T follicular helper cell (primary cell): ENCODE measurements at places on chromosomes 5 and 9.

- no peak for DNase-seq
Measured at GRCh38 chr5:137367951-137368350, 131.2 kb downstream of the SPOCK1 start.

DNA sequence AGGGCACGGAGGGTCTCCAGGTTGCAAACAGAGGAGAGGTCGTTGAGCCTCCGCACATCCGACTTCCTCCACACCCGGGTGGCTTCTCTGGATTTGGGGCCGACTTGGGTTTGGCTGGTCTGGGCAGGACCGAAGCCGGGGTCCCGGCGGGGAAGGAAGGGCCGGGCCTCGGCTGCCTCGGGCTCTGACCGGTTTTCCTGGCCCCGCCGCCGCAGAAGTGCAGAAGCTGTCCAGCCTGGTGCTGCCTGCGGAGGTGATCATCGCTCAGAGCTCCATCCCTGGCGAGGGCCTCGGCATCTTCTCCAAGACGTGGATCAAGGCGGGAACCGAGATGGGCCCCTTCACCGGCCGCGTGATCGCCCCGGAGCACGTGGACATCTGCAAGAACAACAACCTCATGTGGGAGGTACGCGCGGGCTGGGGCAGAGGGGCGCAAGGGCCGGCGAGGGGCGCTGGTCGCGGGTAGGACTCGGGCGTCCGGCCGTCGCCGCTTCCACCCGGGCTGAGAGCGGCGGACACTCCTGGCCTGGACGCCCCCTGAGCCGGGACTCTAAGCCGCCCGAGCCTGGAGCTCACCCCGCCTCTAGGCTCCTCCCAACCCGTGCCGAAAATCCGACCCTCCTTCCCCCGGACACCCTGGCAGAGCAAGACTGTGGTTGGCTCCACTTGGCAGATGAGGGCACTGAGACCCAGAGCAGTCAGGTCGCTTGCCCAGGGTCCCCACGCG is 2.2 kb downstream of the PRDM12 start:
- DNase-seq, result no peak

- DNase-seq, result no peak
Measured at GRCh38 chr5:179376701-179377420, 31.6 kb upstream of the ADAMTS2 start.

GRCh38 chr5:169171515-169171914 is 129.4 kb downstream of the SLIT3 start:
- DNase-seq, result no peak

DNA sequence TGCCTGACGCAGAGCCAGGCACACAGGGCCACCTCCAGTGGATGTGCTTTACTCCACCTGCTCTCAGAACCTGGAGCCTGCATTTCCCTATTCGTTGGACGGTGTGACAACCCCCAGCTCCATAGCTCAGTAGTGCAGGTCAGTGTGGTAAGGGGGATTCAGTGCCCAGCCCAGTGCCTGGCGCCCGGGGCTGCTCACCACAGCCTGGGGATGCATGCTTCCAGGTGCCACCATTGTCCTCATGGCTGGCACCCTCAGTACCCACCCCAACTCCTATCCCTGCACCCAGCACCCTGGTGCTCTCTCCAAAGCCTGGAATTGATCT is 32.8 kb upstream of the ADAMTS2 start:
- DNase-seq, result no peak

- no peak for DNase-seq
Measured at GRCh38 chr5:107543868-107544267, 126.9 kb downstream of the EFNA5 start.

DNA sequence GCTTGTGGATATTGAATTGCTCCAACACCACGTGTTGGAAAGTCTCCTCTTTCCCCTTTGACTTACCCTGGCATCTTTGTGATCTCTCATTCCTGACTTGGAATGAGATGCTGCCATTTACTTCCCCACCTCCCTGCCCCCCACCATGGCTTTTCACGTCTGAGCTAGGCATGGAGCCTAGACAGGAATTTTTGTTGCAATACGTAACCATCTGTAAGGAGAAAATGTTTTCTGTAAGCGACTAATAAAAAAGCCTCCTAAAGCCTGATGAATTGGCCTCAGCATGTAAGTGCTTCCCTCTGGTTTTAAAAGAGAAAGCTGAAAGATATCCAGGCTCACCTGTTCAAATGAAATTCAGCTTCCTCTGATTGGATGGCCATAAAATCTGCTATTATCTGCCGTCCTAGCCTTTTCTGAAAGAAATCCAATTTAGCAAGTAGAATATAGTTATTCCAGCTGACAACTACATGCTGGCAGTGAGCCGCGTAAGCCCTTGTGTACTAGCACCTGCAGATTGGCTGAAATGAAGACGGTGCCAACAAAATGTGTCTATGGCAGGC is 200.1 kb downstream of the NSG2 start:
- no peak for DNase-seq

DNA sequence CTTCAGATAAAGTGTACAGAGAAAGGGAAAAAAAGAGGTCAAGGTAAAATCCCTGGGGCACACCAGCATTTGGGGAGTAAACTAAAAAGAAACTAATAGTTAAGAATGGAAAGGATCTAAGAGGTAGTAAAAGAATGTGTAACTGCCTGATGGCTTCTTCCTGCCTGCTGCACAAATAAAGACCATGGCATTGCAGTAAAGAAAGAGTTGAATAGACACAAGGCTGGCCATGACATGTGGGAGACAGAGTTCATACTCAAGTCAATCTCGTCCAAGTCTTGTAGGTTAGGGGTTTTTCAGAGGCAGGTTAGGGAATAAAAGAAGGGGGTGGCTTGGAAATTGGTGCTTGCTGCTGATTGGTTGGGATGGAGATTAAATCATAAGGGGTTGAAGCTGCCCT is 57.6 kb downstream of the DNAJC21 start:
- DNase-seq, result no peak

DNA sequence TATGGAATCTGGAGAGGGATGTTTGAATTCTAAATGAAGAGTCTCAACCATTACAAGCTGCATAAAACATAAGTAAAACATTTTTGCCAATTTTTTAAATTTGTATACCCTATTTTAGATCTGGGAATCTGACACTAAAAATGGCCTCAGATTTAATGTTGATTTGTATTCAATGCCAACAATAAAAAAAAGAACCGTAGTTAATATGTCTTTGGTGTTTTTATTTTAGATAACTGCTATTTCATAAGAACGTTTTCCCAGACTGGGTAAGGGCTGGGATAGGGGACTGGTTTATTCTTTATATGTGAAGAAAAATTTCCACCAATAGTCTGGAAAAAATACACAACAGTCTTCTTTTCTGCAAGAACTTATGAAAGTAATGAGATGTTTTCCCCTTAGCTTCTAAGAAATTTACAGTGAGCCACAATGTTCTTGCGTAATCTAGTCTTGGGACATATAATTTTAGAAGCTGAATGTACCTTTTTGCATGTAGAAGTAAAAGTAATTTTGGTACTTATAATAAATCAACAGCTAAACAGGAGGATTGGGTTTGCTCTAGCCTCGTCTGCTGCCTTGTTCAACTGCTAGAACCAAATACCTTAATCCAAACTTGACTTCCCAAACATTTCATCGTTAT is 244.6 kb upstream of the EFNA5 start:
- DNase-seq, result no peak

DNA sequence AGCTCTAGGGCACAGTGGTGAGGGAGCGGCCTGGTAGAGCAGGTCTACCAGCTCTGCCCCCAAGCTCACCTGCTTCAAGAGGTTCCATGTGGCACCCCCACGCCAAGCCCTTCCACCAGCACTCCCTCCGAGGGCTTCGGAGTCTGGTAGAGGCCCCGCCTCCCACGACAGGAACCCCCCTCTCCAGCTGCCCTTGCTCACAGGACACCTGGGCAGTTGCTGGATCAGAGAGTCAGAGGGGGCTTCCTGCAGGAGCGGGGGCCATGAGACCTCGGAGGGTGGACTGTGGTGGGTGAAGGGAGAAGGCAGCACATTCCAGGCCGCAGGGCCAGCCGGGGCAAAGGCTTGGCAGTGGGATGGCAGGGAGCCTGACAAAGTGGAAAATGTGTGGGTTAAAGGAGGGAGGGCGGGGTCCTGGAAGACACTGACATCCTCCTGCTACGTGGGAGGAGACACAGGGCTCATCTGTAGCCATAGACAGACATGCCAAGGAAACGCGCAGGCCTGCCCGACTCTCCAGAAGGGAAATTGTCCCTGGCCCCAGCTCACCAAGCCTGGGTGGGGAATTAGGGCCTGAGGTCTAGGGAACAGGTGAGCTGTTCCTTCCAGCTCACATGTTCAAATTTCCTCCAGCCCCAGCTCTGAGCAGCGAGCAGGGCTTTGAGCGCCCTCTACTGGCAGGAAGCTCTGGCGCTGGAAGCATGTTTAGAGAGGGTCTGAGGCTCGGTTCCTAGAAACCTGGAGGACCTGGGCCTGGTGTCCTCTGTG is 74.2 kb downstream of the NTNG2 start:
- peak; percentile 70 for DNase-seq

GRCh38 chr9:84501587-84501986 is 161.0 kb upstream of the SLC28A3 start:
- no peak for DNase-seq

- no peak for DNase-seq
Measured at GRCh38 chr5:142634216-142635011, 51.5 kb downstream of the FGF1 start.

GRCh38 chr9:130090915-130091314 is 37.2 kb downstream of the GPR107 start:
- no peak for DNase-seq

DNA sequence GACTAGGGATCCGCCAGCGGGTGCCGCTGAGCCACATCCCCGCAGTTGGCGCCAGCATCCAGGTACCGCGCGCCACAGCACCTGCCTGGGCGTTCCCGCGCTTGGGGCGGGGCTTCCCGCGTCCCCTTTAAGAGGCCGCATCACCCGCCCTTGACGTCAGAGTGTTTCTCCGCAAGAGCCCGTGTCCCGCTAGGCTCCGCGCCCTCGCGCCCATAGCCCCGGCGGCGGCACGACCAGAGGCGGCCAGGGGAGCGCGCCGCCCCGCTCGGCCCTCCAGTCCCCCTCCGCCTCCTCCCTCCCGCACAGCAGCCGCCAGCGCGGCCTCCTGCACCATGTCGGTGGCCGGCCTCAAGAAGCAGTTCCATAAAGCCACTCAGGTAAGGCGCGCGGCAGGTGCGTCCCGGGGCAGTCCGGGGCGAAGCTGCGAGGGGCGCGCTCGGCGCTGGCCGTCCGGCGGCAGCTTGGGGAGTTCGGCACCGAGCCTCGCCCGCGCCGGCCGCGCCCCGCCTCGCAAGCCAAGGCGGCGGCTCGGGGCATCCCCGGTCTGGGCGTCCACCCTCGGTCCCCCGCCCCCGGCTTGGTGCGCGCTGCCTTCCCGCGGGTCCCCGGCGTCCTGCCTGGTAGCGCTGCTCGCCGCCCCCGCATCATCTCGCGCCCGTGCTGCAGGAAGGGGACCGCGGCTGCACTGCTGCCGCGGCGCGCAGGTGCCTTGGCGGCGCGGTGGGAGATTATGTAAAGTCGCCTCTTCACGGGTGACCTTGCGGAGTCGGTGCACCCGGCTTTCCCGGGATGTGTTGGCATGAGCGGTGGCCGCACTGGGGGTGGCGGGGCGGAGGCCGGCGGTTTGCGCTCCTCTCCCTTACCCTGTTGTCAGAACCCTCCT is at the start of gene SH3GL2:
Gene SH3GL2 (plus strand): TSS at position 156 of the 883 bp plus-strand sequence.
- no peak for DNase-seq

- no peak for DNase-seq
Measured at GRCh38 chr5:88876714-88877113, 6.3 kb downstream of the MEF2C start.

DNA sequence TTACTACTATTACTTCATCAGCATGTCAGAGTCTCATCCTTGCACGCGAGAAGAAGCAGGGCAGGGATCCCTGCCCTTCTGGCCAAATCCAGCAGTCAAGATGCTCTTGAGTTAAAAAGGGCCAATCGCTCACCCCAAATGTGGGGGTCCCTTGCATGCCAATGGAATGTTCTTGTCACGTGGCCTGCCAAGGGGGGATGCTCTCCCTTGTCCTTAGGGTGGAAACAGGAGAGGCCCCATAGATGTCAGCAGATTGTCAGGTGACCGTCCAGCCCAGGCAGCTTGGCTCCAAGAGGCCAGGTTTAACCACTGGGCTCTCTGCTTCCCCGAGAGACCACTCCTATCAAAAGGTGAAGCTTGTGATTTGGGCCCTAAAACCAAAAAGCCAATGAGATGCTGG is 25.3 kb upstream of the DUSP1 start:
- no peak for DNase-seq

DNA sequence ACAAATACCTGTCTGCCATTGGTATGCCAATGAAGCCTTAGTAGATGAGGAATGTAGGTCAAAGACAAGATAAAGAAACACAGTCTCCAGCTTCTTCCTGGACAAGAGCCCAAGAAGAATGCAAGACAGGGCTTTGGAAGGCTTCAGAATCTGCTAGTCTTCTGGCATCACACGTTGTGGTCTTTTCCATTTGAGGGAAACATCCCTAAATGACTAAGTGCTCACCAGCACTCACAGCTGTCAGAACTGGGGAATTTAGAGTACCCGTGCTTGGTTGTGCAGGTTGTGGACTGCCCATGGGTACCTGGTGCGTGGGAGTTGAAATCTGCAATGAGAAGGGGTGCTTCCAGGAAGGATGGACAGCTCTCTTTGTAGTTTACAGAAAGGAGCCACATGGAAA is 27.1 kb upstream of the NFIB start:
- no peak for DNase-seq

GRCh38 chr9:134353539-134353938 is 27.3 kb downstream of the RXRA start:
- DNase-seq, result no peak

GRCh38 chr5:112257005-112257404 is 162.1 kb downstream of the EPB41L4A start:
- DNase-seq, result no peak

DNA sequence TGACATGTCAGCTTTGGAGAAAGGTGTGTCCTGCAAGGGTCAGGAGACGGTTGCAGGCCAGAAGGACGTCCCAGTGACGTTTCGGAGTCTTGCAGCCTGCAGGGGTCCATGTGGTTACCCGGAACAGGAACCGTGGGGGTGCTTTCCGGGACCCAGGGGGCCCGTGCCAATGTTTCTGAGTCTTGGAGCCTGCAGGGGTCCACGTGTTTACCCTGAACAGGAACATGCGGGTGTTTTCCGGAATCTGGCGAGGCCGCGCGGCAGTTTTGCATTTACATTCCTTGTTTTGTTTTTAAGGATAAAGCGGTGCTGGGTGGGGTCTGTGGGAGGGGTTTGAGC is 30.6 kb downstream of the NKD2 start:
- DNase-seq, result no peak

DNA sequence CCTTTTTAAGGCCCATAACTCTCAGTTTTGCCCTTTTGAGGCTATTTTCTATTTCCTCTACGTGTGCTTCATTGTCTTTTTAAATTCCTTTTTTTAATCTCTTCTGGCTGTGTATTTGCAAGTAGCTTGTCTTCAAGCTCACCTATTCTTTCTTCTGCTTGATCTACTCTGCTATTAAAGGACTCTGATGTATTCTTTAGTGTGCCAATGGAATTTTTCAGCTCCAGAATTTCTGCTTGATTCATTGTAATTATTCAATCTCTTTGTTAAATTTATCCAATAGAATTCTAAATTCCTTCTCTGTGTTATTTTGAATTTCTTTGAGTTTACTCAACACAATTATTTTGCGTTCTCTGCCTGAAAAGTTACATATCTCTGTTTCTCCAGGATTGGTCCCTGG is 178.7 kb downstream of the FAM170A start:
- no peak for DNase-seq
